NCI-H524 (cell line): ENCODE measurements at places on chromosomes 7 and 10.

DNA sequence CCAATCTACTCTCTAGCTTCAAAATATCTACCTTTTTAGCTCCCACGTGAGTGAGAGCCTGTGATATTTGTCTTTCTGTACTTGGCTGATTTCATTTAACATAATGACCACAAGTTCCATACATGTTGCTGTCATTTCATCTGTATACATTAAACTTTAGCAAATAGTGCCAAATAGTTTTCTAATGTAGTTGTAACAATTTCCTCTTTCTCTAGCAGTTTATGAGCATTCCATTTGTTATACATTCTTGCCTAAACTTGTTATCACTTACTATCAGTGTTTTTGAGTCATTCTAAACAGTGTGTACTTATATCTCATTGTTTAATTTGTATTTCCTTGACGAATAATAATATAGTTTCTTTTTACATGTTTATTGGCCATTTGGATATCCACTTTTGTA, 77.2 kb downstream of the NEUROD6 start:
- DNase-seq = no peak

DNA sequence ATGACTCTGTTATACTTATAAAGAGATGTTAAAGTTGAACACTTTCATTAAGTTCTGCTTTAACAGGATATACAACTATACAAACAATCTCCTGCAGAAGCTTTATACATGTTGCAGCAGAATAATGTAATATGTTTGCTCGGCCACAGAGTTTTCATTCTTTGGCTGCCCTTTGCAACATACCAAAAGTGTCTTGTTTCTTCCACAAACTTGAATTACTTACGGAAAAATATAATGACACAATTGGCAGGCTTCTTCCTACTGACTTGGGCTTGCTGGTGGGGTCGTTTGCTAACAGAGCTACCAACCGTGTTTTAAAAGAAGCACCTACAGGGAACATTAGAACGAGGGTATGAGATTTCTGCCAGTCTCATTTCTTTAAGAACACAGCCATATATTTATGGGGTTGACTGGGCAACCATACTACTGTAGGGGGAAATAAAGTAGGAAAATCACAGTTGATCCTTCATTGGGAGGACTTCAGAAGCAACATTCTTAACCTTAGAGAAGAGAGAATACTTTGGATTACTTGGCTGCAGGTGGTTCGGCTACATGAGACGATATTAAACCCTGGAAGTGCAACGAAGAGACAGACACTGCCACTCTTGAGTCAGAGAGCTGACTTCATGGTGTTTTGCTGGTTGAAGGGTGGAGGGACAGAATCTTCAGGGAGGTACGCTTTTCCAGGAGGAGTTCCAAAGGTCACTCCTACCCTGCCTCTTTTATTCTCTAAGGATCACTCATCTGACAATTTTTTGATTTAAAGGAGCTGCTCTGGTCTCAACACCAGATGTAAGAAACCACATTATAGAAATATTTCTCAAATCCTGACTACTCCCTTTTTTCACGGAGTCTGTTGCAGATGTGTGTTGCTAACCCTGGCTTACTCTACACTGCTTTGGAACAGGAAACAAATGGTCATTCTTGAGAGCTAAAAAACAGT, 123.9 kb downstream of the SEMA3C start:
- DNase-seq = no peak

DNA sequence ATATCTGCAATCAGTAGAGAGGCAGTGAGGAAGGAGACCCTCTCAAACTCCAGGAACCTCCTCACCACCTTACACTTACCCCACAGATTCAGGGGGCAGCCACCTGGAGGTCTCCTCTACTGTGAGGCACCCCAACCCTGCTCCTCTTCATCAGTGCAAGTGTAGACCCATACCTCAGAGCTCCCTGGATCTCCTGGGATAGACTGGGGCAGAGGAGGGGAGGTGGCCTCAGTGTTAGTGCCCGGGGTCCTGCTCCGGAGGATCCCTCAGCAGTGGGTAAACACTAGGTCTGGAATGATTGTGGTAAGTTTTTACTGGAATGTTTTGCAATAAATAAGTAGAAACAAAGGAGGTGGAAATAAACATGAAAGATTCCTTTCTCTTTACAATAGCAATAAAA, 31.1 kb downstream of the ANTXRL start:
- DNase-seq = no peak

- DNase-seq = no peak
Observed at GRCh38 chr7:117346161-117346560, 23.3 kb upstream of the WNT2 start.

DNA sequence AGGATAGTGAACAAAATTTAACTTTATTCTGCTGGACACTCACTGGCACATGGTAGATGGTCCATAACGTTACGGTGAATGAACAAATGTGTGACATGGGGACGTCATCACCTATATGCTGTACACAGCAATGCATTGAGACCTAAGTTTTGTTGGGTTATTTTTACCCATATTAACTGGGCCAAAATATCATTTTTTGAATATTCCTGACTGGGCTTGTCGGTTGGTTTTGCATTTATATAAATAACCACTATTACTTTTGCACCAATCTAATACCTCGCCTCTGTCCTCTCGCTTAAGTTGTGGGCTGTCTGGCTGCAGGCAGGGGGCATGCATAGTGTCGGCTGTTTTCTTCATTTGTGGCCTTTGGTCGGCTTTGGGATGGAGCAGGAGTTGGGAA, 161.7 kb downstream of the USP6NL start:
- no peak for DNase-seq
